ENCODE measurements at places on chromosomes 3 and 15.

- DNase-seq, result no peak
These were observed 96.5 kb downstream of the LIPC start for GRCh38 chr15:58528188-58528870.

DNA sequence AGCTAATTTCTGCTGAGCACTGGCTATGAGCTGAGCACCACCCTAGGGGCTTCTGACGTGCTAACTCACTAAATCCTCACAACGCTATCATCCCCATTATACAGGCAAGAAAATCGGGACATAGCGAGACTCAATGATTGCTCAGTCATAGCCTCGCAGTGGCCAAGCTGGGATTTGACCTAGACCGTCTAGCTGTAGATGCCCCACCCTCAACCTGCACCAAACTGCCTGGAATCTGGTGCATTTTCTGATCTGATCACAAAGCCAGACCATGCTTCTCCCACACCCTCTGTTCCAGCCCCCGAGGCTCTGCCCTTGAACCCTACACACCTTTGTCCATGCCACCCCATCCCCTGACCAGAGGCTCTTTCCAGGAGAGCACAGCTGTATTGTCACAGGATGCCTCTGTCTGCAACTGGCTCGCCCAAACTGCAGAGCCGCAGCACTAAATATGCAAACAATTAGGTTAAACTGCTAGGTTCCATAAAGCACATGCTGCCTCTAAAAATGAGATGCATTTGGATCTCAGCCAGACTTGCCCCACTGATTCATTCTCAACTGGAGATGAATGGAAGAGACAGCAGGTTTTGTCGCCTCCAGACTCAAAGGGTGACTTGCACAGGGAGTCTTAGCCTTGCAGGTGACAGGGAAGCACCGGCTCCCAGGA lies 95.2 kb downstream of the NUP210 start:
- no peak for DNase-seq

- DNase-seq, result no peak
These were observed 213.0 kb downstream of the NECTIN3 start for GRCh38 chr3:111284503-111285183.

GRCh38 chr3:73586190-73586589 lies 38.6 kb downstream of the PDZRN3 start:
- no peak for DNase-seq

- DNase-seq, result no peak
These were observed 55.7 kb downstream of the OXNAD1 start for GRCh38 chr3:16320711-16321110.

DNA sequence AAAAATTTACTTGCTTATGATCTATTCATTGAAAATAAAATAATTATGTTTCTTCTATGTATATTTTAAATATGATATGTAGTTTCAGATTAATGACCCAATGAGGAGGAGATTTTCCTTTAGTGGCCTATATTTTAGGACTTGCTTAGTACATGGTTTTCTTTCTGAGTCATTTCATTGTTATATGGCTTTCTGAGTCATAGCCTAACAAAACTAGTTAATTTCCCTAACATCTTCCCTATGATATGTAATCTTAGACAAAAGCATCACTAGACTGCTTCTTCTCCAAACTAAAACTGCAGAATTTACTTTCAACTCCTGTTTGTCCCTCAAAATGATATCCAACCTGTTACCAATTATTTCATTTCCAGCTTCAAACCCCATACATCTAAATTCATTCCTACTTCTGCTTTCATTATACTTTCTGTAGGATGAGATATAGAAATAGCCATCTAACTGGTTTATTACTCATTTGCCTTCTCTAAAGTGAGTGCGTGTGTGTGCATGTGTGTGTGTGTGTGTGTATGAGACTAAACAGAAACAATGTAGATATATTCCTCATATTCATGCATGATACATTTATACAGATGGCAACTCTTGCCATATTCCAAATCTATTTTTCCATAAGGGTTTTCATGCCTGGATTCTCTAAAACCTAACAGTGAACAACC lies 915.0 kb upstream of the GBE1 start:
- no peak for DNase-seq

DNA sequence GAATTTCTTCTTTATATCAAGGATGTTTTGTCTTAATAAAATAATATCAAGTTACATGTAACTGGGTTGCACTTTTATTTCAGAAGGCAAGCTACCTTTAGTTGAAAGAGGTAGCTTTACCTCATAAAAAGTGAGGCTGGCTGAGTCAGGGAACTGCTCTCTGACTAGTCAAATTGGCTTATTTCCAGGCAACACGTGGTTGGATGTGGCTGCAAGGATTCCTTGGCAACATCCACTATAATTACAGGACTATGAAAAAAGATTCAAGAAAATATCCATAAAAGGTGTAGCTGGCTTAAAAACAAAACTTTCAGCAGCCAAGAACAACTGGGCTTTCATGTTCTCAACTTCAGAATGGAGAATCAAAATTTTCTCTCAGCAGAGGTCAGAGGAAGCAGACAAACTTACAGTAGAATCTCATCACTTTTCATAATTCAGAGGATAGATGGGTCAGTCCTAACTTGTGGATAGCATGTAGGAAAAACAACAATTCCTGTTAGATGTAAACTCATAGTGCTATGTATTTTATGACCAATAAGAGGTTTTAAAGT lies 779.1 kb downstream of the MECOM start:
- DNase-seq, result no peak

DNA sequence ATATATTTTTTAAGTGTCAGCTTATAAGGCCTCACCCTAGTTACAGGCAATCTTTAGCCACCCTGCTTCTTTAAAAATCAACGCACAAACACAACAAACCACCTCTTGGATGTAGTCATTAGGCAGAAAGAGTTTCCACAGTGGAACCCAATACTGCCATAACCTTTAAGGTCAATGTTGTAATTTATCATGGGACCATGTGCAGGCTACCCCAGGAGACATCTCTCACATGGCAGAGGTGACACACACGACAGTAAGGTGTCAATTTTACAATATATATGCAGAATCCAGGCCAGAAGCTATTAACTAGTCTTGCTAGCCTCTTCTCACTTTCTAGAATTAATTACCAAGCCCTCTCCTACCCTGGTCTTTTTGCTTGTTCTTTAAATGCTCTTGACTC lies 336.5 kb downstream of the MAGI1 start:
- DNase-seq, result no peak

- DNase-seq, result no peak
These were observed 85.9 kb upstream of the KLHL25 start for GRCh38 chr15:85880501-85881190.

GRCh38 chr15:51284871-51285270 lies 53.5 kb downstream of the CYP19A1 start:
- no peak for DNase-seq

DNA sequence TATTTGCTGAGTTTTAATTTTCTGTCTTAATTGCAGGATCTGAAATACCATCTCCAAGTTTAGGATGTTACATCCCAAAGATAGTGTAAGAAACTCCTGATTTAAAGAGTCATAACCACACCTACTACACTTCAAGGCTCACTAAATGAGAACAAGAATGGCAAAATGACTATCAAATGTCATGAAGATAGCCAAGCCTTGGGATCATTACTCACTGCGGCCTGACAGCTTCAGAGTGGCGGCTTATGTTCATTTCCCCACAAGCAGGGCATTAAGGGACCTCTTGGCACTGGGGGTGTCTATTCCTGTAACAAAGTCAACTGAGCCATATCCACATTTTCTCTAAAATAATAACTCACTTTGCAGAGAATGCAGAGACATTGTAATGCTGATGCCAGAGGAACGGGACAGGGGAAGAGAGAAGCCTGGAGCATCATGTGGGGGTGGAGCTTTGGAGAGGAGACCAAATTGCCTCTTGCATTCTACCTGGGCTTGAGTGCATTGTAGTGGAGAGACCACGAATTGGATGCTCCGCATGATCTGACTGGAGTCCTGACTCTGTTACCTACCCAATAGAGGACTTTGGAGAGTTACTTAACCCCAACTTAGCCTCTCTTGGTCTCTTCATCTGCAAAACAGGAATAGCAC lies 219.2 kb downstream of the OPA1 start:
- no peak for DNase-seq

All from hypothalamus (tissue), 51 donors.